OCI-M1 (cell line): ENCODE measurements at places on chromosomes 5 and 9.

- no peak for DNase-seq
Measured at GRCh38 chr5:133396814-133397213, 215.5 kb downstream of the FSTL4 start.

DNA sequence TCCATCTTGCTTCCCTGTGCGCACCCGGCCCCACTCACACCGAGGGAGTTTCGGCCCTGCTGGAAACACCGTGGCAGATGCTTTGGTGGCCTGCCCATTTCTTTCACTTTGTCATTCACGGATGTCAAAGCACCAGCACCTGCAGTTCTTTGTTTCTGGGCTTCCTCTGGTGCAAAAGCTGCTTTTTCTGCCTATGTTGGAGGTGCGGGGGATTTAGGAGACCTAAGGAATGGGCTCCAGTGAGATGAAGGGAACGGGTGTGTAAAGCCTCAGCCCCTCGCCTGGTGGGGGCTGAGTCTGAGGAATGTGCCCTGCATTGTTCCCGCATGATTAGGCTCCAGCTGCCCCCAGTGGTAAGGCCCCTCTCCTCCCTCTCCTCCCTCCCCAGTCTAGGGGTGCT is 62.3 kb downstream of the THBS4 start:
- no peak for DNase-seq

GRCh38 chr5:434443-435146 is 8.4 kb upstream of the EXOC3 start:
- DNase-seq = no peak

- DNase-seq = no peak
Measured at GRCh38 chr9:79524266-79524665, 47.5 kb upstream of the TLE4 start.

DNA sequence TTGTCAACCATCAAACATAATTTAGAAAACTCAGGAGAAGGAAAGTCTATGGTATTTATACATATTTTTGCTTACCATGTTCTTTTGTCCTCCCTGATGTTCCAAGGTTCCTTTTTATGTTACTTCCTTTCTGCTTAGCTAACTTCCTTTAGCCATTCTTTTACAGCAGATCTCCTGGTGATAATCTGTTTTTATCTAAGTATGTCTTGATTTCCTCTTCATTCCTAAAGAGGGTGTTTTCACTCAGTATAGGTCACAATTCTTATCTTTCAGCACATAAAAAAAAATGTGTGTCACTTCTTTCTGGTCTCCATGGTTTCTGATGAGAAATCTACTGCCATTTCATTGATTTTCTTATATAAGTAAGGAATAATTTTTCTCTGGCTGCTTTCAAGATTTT is 384.4 kb upstream of the PDE4D start:
- DNase-seq = no peak

GRCh38 chr5:139708877-139709581 is 60.9 kb downstream of the CXXC5 start:
- DNase-seq = peak; percentile 88

GRCh38 chr5:55749387-55749786 is 11.5 kb downstream of the DDX4 start:
- no peak for DNase-seq

GRCh38 chr5:133485468-133485867 is 126.9 kb downstream of the FSTL4 start:
- no peak for DNase-seq

DNA sequence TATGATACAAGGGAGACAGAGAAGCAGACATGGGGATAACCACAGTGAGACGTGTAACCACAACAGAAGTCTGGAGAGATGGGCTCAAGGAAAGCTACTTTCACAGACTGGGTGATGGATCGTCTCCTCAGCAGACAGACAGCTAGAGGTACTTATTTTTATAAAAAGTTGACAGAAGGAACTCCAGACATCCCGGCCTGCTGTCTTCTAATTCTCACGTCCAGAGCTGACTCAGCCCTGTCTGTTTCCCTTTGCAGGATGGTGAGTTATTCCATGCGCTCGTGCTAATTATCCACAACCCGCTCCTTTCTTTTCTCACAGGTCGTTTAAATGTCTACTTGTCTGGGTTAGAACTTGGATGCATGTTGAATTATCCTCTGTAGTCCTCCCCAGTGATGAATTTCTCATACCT is 304.5 kb downstream of the CWC27 start:
- no peak for DNase-seq

- no peak for DNase-seq
Measured at GRCh38 chr9:109639674-109640579, 140.1 kb upstream of the PALM2AKAP2 start.

DNA sequence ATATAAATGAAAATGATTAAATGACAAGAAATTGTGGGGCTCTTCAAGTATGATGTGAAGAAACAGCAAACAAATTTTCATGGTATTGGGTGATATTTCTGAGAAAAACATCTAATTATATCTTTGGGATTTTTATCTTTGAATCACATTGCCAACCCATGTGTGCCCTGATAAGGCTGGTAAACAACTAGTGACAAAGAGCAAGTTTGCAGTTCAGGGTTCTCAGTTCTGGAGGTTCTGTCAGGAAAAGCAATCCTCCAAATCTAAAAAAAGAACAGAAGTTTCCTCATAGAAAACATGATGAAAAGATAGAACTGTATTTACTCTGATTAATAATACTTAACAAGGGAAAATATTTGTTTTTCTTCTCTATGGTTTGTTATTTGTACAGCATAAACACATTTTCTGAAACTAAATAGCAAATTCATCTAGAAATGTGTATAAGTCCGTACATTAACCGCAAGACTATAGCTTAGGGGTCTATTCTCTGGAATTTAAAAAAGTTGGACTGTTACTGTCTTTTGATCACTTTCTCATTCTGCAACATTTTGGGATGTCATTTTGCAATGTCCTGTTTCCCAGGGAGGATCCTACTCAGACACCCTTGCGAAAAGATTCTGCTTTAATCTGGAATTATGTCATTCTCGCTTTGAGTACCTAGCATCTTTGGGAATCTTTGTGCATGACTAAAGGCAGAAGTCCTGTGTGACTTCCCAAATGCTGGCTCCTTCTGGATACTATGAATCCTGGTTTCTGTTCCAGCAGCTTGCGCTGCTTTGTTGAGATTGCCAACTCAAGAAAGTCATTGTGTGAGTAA is 308.5 kb downstream of the ADGRV1 start:
- DNase-seq = peak; percentile 44

DNA sequence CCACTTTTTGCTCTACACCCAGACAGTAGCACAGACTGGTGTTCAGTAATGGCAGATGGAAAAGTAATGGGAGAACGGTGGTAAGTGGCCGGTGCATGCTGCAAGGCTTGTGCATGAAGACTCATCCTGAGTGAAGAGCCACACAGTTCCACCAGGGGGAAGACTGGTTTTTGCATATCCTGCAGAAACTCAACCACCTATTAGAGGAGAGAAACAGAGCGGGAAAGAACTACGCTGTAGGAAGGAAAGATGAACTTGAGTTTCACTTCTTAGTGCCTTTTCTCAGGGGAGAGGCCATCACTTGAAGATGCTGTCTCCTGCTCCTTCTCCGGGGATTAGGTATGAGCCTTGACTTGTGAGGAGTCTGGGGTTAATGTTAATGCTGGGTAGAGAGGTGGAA is 9.4 kb upstream of the PRSS3 start:
- peak; percentile 45 for DNase-seq

DNA sequence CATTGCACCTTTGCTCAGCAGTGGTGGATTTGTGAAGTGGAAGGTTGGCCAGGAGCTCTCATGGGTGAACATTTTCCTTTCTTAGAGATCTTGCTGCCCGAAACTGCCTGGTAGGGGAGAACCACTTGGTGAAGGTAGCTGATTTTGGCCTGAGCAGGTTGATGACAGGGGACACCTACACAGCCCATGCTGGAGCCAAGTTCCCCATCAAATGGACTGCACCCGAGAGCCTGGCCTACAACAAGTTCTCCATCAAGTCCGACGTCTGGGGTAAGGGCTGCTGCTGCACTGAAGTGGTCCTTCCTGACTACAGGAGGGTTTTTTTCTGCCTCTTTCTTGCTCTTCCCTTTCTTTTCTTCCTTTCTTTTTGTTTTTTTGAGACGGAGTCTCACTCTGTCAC is 21.8 kb downstream of the QRFP start:
- no peak for DNase-seq

DNA sequence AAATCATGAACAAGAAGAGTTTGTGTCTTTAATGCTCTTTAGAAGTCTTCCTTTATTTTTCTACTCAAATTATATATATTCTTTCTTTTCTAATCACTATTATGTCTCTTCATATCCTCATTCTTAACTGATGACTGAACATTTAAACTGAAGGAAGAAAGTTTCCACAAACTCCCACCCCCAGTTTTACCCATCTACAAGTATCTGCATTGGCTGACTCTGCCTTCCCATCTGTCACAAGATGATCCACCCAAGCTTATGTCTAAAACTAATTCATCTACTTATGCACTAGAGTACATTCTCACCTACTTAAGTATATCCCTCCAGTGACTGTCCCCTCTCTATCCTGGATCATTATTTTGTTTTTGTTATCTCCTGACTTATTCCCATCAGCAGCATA is 344.5 kb downstream of the PRR16 start:
- DNase-seq = no peak

- DNase-seq = no peak
Measured at GRCh38 chr9:137243626-137244485, 2.8 kb downstream of the TUBB4B start.

DNA sequence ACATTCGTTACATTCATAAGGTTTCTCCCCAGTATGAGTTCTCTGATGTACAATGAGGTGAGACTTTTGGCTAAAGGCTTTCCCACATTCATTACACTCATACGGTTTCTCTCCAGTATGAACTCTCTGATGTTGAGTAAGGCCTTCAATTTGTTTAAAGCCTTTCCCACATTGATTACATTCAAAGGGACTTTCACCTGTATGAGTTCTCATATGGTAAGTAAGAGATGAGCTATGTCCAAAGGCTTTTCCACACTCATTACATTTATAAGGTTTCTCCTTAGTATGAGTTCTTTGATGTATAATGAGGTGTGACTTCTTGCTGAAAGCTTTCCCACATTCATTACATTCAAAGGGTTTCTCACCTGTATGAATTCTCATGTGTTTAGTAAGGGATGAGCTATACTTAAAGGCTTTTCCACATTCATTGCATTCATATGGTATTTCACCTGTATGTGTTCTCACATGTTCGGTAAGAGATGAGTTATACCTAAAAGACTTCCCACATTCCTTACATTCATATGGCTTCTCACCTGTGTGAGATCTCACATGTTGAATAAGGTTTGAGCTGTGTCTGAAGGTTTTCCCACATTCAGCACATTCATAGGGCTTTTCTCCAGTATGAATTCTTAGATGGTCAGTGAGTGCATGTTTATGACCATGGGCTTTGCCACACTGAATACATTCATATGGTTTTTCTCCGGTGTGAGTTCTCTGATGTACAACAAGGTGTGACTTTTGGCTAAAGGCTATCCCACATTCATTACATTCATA is 13.5 kb downstream of the ZFP37 start:
- DNase-seq = peak; percentile 27

GRCh38 chr5:180494510-180495181 is 467 bp downstream of the CNOT6 start:
- peak; percentile 58 for DNase-seq

GRCh38 chr9:89838621-89839020 is 233.8 kb downstream of the GADD45G start:
- DNase-seq = no peak

DNA sequence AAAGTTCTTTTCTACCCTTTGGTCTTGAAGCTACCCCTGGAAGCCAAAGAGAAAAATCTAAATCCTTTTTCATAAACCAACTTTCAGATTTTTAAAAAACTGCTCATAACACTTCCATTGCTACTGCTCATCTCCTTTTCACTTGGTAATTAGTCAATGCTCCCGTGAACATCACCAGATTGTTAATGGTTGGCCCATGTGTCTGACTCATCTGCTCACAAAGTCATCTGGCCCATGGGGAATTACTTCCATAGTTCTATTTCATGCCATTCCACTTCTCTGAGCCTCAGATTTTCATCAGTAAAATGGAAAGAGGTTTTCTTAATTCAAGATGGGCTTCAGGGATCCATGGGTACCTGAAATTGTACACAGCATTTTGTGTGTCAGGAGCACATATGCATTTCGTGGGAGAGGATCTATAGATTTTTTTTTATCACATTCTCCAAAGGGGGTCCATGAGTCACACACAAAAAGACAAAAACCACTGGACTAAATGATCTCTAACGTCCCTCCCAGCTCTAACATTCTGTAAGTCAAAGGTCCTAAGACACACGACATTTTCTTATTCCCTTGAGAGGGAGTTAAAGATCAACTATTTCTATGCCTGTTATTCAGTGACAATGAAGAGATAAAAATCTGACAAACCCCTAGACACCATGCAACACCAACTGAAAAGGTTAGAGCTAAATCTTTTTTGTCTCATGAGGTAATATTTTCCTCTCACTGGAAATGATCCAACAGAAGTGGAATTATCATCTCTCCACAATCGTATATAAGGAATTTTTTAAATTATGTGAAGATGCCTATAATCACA is 75.4 kb downstream of the TEX10 start:
- no peak for DNase-seq

DNA sequence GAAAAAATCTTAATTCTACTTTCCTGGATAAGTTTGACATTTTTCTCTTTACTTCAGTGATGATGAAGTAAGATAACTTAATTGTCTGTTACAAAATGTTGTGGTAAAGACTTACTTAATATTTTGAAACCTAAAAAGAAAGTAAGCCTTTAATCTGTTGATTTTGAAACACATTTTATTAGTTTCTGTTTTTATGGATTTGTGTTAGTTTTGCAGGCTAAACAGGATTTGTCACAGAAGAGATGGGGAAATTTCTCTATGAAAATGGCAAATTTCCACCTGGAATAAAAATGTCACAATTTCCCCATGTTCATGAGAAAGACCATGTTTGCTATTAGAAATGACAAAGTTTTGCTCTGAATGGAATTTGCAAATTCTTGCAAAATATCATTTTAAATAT is 237.1 kb downstream of the RFX3 start:
- DNase-seq = no peak

DNA sequence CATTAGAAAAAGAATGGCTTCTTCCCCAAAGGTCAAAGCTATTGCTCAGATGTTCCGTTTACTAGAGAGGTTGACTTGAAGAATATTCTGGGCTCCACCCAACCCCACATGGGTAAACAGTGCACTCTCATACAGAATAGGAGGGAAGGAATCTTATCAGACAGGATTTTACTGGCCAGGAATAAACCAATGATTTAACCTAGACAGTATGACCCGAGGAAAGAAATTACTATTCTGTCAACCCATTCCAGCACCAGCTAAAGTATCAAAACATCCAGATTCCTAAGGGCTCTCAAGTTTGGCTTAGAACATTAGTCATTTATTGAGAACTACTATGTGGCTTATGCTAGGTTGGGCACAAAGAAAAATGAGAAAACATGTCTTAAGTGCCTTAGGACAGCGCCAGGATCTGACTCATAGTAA is 493.6 kb upstream of the KLF4 start:
- DNase-seq = no peak

GRCh38 chr5:180251141-180251540 is 40.7 kb downstream of the MAPK9 start:
- no peak for DNase-seq

GRCh38 chr5:61735995-61736394 is 403.9 kb downstream of the ZSWIM6 start:
- DNase-seq = no peak
